ENCODE measurements at places on chromosomes 7 and 10.

GRCh38 chr7:37832194-37832593 lies 16.2 kb upstream of the NME8 start:
- DNase-seq, result no peak

DNA sequence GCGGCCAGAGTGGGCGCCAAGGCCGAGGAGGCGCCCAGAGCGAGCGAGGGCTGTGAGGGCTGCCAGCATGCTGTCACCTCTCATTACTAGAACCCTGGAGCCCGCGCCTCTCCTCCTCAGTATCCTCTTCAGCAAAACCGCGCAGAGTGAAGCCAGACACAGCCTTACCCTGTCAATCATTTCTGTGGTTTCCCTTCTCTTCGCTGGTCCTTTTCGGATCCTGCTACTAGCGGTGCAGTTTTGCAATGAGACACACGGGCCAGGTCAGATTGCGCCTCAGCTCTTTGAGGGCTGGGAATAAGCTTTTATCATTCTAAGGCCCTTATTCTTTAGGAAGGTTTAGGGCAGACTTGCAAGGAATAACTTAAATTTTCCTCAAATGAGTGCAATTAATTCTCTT lies 55.5 kb upstream of the FAM171A1 start:
- no peak for DNase-seq

- peak; percentile 18 for DNase-seq
Measured at GRCh38 chr7:17298840-17299482, 509 bp downstream of the AHR start.

- no peak for DNase-seq
Measured at GRCh38 chr7:12222889-12223579, 11.9 kb downstream of the TMEM106B start.

GRCh38 chr7:2945171-2945570 lies 98.5 kb downstream of the CARD11 start:
- no peak for DNase-seq

All from stimulated activated CD4-positive, alpha-beta T cell treated with anti-CD3 and anti-CD28 coated beads, TNF-alpha, amount 100 ng/mL, for 48 hours (primary cell).